Vagina (tissue), 2 donors: ENCODE measurements at places on chromosomes 3 and 15.

GRCh38 chr15:87080547-87080946 lies 1000.9 kb downstream of the AGBL1 start:
- no peak for DNase-seq

- no peak for DNase-seq
Measured at GRCh38 chr3:153038779-153039178, 123.2 kb upstream of the RAP2B start.

DNA sequence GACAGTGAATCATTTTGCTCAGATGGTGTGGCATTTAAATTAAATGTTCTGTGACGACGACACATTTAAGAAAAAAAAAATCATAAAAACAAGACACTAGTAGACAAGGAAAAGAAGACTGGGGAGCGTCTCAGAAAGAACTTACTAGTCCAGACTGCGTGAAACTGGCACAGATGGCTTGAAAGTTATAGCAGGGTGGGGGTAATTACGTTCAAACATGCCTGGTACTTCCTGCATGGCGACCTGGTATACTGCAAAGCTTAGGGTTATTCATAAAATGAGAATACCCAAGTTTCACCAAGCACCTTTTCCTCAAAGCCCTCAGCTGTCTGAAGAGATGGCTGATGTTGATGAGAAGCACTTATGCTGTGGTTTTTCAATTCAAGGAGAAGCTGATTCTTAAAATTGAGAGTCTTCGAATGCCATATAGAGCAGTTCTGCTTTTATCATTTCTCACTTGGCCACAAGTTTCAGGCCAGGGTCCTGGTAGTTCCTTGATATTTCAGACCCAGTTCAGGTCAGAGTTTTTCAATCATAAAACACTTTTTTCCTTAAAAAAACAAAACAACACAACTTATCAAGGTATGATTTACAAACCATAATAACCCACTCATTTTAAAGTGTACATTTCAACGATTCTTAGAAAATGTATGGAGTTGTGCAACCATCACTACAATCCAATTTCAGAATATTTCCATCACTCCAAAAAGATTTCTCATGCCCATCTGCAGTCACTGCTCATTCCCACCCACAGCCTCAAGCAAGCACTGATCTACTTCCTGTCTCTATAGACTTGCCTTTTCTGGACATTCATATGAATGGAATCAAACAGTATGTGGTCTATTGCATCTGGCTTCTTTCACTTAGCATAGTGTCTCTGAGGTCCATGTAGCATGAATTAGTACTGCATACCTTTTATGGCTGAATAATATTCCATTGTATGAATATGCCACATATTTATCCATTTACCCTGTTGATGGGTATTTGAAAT lies 24.7 kb downstream of the PCOLCE2 start:
- DNase-seq: no peak

- no peak for DNase-seq
Measured at GRCh38 chr15:35926007-35926380, 380.0 kb upstream of the DPH6 start.

GRCh38 chr3:105594219-105594618 lies 227.5 kb downstream of the ALCAM start:
- DNase-seq: no peak

GRCh38 chr15:42329161-42329560 lies 30.1 kb upstream of the CAPN3 start:
- DNase-seq: no peak

DNA sequence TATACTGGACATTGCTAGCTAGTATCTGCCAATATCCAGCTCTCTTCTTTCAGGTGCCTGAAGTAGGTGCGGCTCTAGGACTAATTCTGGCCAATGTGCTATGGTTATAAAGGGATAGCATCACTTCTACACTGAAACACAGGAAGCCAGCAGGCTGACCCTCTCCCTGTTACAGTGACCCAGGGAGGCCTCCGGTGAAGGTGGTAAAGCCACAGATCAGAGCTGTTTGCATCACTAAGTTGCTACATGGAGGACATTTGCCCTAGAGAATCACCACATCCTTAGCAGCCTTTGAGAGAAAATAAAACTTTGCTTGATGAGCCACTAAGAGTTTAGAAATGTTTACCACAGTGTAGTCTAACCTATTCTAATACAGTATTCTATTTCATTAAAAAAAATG lies 161.4 kb downstream of the CHST2 start:
- DNase-seq: no peak

- no peak for DNase-seq
Measured at GRCh38 chr3:123789760-123790159, 94.4 kb downstream of the MYLK start.

DNA sequence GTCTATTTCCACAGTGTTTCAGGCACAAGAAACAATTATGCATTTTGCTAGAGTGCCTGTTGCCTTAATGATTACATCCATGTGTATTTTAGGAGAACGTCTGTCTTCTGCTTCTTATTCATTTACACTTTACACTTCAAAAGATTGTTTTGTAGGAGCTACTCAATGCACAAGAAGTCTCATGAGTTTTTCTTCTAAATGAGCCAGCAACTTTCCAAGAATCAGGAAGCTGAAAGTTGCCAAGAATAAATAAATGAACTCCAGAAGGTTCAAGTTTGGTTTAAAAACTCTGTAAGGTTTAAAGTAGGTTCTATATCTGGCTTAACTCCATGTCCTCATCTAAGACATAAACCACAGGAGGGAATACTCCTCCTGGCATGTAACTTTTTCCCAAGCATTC lies 103.8 kb upstream of the ADPGK start:
- no peak for DNase-seq

- no peak for DNase-seq
Measured at GRCh38 chr3:150978566-150979148, 6.1 kb upstream of the CLRN1 start.

- DNase-seq: no peak
Measured at GRCh38 chr15:35320911-35321310, 225.1 kb downstream of the DPH6 start.

GRCh38 chr3:72694398-72694797 lies 153.8 kb downstream of the SHQ1 start:
- DNase-seq: no peak

GRCh38 chr3:56347219-56347871 lies 120.9 kb downstream of the ERC2 start:
- no peak for DNase-seq

GRCh38 chr3:69712933-69713332 lies 26.3 kb upstream of the MITF start:
- no peak for DNase-seq

- no peak for DNase-seq
Measured at GRCh38 chr15:58228718-58229117, 90.5 kb downstream of the AQP9 start.

- DNase-seq: no peak
Measured at GRCh38 chr3:12750658-12751071, 8.4 kb downstream of the TMEM40 start.

- no peak for DNase-seq
Measured at GRCh38 chr15:75732177-75732808, 19.6 kb upstream of the CSPG4 start.

- DNase-seq: no peak
Measured at GRCh38 chr3:50100386-50100785, 11.7 kb downstream of the RBM5 start.

DNA sequence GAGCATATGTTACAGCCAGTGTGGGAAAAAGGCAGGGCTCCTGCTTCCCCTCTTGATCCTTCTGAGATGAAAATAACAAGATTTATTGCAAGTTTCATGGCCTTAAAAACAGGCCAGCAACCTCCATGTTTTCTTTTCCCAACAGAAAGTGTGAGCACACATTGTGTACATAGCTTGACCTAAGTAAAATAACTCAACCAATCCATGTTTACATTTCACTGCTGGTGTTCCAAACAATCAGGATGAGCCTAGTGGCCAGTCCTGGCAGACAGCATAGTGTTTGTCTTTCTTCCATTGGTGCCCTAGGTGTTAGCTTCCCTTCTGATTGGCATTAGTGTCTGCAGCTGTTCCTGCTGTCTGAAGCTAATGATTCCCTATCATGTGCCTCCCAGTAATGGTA lies 847.7 kb downstream of the EPHA3 start:
- no peak for DNase-seq

GRCh38 chr3:59882746-59883145 lies 832.9 kb upstream of the CFAP20DC start:
- no peak for DNase-seq

DNA sequence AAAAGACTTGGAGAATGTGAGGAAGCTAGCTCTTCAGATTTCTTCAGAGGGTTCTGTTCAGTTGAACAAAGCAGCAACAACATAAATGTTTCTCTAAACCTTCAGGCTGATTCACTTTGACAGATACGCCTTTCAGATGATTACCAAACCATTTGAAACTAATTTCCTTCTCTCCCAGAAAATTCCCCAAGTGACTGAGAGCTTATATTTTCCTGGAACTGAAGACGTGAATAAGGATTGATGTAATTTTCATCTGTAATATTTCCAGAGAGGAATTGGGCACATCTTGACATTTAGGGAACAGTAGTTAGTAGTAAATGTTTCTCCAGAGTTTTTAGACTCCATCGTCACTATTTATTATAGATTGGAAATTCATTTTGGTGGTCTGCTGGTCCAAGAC lies 108.6 kb upstream of the AADACL2 start:
- no peak for DNase-seq

DNA sequence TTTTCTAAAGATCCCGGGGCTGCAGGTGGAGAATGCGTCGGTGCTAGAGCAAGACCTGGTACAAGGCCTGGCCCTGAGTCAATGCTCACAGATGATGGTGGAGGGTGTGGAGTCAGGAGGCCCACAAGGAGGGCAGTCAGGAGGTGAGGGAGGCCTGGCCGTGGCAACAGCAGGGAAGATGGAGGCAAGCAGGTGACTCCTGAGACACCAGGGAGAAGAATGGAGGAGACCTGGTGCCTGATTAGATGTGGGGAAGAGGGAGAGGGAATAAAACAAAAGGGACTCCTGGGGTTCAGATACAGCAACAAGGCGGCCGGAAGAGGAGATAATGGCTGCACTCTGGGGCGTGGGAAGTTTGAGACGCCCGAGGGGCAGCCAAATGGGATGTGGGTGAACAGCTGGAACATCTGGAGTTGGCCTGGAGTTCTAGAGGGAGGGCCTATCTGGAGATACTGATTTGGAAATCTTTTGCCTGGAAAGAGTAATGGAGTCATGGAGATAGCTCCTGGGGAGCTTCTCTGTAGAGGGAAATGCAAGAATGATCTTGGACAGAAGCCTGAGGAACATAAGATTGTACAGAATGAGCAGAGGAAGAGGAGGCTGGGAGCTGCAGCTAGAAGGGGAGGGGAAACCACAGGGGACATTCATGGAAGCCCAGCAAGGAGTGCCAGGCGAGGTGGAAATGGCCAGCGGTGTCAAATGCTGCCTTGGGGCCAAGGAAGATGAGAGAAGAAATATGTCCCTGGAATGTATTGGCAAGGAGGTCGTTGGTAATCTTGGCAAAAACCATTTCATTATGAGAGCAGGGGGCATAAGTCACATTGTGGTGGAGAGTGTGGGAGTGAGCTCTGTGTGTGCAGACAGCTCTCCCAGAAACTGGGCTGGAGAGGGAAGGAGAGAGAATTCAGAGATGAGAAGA lies 67.5 kb upstream of the CORO2B start:
- DNase-seq: peak; percentile 87

DNA sequence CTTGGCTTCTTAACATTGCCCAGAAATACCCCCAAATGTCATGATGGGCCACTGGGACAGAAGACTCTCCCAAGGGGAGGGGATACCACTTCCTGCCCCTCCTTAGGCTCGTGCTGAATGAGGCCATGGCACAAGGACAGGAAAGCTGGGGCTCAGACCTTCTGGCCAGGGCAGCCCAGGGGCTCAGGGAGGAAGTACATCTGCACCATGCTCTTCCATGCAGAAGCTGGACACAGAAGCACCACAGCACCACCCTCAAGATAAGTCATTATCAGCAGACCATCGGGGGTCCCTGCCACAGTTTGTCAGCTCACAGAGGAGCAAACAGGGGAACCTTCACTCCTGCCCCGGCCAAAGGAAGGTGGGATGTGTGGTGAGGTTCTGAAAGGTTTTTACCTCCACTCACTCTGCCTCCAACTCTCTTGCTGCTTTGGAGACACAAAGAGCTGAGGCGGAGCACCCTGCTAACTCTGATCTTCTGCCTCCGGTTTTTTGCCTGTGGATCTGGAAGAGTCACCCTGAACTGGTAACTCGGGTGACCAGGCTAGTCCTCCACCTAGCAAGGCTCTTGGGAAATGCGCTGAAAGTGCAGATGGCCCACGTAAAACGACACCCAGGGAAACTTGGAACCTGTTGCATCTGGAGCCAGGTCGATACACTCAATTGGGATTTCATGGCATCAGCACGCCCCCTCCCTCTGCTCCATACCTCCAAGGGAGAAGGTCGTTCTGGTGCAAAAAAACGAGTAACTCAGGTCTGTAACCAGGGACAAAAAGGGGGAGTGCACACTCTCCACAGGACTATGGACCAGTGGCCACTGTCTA lies 8.3 kb downstream of the BMF start:
- DNase-seq: no peak

DNA sequence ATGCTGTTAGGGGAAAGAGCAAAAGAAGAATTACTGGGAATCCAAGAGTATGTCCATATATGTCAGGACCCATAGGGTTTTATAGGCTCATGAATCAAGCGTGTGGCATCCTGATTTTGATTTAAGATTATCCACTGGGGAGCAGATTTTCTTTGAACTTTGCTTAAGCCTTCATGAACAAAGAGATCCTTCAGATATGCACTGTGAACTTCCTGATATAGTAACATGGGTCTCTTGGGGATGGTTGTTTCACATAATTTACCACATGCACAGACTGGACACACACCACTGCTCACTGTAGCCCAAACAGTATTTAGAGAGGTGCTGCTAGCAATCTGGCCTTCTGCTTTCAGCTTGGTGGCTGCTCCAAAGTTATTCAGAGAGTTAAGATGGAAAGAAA lies 200.9 kb upstream of the ZPLD1 start:
- DNase-seq: no peak

- no peak for DNase-seq
Measured at GRCh38 chr3:168089179-168089771, 6.4 kb downstream of the GOLIM4 start.

DNA sequence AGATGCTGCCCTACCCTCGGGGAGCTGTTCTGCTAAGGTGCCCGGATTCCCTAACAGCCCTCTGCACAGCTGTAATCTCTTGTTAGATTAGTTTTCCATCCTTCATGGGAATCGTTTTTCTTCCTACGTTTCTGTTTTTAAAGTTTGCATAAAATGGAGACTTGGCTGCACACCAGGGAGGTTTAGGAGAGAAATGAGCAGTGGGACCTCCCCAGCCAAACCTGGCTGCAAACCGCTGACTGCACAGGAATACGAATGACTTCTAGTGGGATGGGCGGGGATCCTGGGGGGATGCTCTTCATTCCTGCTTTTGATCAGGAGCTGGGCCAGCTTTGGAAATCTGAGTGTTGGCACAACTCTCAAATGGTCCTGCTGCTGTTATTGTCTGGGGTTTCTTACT lies 77.5 kb downstream of the THSD4 start:
- DNase-seq: no peak

DNA sequence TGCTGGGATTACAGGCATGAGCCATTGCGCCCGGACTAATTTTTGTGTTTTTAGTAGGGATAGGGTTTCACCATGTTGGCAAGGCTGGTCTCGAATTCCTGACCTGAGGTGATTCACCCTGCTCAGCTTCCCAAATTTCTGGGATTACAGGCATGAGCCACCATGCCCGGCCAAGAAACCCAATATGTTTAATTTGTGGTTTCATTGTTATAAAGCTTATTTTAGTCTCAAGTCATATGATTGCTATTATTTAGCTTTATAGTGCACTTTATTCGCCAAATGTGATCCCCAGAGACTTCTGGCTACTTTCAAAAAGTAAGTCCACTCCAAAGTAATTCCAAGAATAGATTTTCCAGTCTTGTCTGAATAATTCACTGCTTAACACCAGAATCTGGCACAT lies 19.3 kb upstream of the SLC4A7 start:
- DNase-seq: no peak

- no peak for DNase-seq
Measured at GRCh38 chr3:111332488-111333080, 209.4 kb upstream of the CD96 start.

- no peak for DNase-seq
Measured at GRCh38 chr15:63465104-63465503, 39.3 kb upstream of the USP3 start.
